RPMI7951 (cell line): ENCODE measurements at places on chromosomes 1 and 21.

DNA sequence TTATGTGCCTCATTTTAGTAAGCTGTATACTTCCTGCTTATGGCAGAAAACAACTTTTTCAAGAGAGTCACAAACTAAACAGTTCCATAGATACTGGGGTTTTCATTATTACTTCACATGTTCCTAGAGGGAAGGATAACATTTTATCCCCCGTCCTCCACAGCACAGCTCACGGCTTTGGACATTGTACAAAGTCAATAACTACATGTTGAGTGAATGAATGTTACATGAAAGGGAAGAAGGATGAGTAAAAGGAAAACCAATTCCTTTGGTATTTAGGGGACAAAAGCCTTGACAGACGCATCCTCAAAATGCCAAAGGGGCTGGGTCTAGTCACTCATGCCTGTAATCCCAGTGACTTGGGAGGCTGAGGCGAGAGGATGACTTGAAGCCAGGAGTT, 14.8 kb downstream of the PI4KB start:
- DNase-seq = no peak

- peak; percentile 78 for DNase-seq
Observed at GRCh38 chr1:156689035-156689952, 12.1 kb upstream of the NES start.

GRCh38 chr1:234722904-234723720, 113.1 kb upstream of the IRF2BP2 start:
- peak; percentile 88 for DNase-seq

DNA sequence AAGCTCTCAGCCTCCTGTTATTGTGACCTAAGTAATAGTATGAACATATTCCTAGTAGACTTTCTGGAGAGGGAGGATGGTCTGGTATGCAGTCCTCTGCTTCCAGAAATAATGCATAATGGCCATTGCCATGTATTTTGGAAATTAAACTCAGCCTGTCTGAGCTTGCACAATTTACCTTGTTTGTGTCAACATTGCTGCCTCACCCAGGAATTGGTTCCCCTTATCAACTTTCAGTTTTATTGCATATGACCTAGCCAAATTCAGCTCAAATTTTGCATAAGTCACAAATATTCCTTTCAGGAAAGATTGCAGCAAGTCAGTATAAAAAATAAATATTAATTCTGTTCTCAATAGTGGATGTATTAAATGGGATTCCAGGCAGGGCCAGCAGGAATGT, 101.9 kb upstream of the SLC5A9 start:
- DNase-seq = no peak

DNA sequence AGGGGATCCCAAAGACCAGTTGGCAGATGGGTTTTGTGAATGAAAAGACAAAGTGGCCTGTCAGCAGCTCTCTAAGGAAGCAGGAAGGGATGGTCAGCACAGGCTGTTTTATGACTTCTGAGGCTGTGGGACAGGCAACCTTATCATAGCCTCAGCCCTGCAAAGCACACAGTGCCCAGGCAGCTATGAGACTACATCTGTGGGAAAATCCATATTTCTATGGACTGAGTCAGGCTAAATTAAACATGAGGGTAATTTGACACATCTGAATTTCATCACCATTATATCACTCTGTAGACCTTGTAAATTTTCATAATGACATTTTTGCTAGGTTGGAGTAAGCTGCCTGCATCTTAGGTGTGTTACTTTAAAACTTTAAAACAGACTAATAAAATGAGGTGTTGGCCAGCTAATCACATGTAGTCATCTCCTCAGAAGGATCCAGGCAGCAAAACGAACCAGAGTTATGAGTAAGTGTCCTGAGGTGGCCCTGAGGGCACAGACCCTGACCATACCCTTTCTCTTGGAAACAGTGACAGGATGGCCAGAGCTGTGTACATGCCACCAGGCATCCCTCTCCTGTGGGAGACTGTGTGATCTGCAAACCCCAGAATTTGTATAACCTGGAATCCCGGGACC, 14.6 kb downstream of the NGF start:
- peak; percentile 59 for DNase-seq

GRCh38 chr1:228502522-228502921, 15.3 kb downstream of the RNF187 start:
- DNase-seq = no peak

DNA sequence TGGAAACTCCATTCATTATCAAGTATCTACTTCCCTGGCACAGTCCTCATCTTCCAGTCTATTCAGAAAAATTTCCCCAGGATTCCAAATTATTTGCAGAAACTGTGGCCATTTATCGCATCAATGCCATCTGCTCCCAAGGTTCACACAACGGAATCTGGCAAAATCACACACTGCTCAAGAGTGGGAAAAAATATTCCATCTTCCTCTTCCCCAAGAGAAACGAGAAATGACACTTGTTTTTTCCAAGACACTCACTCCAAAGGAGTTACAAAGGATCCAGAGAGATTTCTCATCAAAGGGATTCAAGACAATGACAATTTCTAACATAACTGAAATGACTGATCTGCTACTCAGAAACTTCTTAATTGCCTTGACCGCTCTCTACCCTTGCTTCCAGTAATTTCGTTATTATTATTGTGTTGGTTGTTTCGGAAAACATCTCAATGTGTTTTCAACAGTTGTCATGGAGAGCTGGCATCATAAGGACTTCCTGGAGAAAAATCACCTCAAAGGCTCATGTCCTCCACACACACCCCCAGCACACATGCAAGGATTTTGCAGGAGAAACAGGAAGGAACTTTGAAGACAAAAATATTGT, 128.0 kb downstream of the PSMG1 start:
- no peak for DNase-seq

GRCh38 chr1:247639381-247639981, 34.1 kb downstream of the OR2G3 start:
- DNase-seq = peak; percentile 83

DNA sequence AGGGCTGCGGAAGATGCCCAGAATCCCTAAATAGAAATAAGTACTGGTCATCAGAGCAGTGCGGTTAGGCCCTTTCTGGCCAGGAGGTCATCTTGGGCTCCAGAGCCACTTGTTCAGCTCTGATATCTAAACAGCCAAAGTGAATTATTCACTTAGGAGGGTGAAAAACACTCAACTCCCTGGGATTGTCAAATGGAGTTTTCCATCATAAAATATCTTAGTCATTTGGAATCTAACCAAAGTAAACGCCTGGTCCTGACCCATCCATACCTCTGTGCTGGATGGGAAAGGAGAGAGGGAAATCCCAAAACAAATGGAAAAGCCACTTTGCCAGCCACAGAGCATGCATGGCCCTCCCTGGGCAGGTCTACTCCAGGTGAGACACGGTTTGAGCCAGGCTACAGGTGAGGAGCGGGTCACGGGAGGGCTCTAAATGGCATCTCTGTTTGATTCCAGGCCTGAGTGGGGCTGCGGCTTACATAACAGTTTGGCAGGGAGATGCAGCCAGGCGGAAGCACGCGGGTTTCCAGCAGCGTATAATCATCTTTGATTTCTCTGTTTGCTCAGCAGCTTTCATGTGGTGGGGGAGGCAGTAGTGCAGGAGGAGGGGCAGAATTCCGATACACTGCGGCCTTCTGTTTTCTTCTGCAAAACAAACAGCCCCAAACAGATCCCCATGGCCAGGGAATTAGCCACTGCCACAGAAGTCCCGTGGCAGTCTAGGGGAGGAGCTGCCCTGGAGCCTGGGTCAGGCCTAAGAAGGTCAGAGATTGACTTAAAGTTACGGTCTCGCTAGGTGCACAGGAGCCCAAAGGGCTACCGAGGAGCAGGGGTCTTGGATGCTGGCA, 59.1 kb upstream of the ZNF648 start:
- DNase-seq = peak; percentile 94
